Motor neuron (in vitro differentiated cells): ENCODE measurements at places on chromosomes 1 and 21.

DNA sequence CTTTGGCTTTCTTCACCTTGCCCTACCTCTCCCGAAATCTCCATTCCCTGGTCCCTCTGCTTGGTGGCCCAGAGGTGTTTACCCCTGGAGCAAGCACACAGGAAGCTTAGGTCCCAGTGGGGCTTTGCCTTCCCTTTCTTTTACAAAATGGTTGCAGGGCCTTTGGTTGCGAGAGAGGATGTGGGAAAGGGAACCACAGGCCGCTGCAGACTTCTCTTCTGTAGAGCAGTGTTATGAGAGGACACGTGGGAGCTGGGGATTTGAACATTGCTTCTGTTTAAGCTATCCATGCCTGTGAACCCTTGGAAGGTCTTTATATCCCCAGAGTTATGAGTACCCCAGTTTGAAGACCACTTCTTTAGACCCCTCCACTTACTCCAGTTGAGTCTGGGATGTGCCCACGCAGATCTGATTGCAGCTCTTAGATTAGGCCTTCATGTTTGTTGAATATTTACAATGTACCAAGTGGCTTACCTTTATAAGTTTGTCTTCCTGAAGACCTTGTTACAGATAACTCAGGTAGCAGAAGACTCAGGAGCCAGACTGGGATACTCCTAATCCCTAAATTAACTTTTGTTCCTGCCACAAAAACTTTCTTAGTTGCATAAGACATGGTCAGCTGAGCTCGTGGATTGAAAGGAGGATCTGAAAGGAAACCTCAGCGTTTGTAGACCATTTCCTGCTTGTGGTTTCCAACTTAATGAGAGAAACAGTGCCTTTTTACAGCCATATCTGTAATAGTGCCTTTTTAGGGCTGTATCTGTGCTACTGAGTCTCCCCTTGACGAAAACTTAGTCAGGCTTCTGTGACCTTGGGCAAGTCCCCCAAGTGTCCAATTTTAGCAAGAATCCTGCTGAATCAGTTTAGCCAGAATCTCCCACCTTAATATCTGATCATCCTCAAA lies 21.9 kb upstream of the IVNS1ABP start:
- no peak for ATAC-seq

DNA sequence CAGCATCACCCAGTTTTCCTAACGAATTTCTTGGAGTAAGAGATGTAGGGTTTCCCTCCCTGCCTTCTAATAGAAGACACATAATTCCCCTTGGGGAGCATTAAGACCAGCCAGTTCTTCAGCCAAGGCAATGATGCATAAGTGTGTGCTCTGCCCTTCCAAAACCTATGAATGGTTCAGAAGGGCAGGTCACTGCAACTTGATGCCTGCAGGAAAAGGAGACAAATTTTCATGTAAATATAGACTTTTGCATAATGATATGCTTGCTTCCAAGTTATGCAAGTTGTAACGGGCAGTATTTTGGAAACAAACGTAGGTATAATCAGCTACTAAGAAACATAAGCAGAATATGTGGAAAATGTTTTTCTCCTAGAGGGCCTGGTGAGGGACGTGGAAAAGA lies 31.6 kb downstream of the PTGS2 start:
- no peak for ATAC-seq

GRCh38 chr1:83717785-83718184 lies 281.1 kb downstream of the TTLL7 start:
- no peak for ATAC-seq

GRCh38 chr1:18385239-18385790 lies 95.4 kb upstream of the KLHDC7A start:
- peak; percentile 94 for ATAC-seq

GRCh38 chr21:36887963-36888362 lies 78.5 kb downstream of the HLCS start:
- ATAC-seq, result no peak

DNA sequence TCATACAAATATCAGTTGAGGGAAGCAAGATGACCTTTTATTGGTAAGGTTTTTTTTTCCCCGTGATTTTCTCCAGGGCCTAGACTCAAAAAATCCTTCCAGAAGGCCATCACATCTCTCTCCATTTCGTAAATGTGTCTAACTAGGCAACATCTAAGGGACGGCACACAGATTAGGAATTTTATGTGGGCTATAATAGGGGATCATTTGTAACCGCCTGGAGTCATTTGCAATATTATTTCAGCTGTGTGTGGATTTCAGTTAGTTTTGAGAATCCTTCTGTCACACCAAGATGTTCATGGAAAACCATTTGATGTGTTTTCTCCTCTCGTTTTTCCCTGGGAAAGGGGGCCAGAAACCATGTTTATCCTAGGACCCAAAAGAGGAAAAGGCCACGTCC lies 63.1 kb downstream of the ATP5PO start:
- ATAC-seq, result no peak

DNA sequence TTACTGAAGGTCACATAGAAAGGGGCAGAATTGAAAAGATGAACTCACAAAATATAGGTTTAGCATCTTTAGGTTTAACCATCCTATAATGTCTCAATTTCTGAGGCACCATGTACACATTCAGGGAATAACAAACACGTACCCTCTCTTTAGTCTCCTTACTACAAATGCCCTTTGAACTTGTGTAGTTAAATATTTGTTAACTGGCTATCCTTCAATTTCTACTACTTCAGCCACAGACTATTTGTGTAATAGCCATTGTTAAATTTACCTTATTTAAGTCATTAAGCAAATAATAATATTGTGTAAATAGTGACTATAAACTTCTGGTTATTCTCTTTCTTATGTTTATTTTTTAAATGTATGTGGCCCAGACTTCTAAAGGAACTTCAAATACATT lies 600.5 kb downstream of the KCNT2 start:
- ATAC-seq, result no peak

GRCh38 chr1:204714861-204715511 lies 29.4 kb upstream of the LRRN2 start:
- peak; percentile 53 for ATAC-seq

- no peak for ATAC-seq
Measured at GRCh38 chr1:184014271-184014670, 23.3 kb downstream of the COLGALT2 start.

GRCh38 chr1:185152187-185152767 lies 4.5 kb downstream of the TRMT1L start:
- ATAC-seq, result no peak

GRCh38 chr1:53020588-53020987 lies 41.4 kb upstream of the PODN start:
- no peak for ATAC-seq

DNA sequence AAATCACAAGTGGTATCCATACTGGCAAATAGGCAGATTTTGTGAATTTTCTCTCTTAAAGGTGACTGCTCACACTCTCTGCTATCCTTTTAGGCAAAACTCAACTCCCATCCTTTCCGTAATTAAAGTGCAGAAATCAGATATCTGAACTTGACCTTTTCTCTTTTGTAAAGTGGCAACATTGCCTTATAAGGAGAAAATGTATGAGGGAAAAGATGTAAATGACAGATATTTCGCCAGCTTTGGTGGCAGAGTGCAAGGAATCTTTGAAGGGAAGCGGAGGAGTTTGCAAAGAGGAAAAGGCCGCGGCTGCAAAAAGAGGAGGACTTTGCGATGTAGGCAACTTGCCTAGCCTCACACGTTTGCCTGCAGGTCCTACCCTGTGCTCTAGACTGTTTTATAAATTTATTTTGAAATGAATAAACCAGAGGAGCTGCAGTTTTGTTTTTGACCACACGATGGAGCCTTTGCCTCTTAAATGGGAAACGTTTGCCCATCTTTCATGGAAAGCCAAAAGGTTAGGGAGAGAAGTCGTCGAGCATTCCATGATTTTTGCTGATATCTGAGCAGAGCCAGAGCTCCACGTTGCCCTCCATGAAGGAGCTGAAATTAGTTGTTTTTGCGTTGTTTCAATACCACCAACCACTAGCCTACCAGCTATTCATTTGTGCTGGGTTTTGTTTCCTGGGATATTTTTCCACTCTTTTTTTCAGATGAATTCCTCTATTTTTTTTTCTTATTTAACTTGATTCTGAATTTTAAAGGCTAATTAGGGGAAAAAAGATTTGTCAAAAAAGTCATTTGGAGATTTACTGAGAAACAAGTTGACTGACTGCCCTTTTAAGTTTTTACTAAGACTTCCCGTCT lies 242.3 kb downstream of the LMX1A start:
- ATAC-seq, result peak; percentile 50

GRCh38 chr1:93979040-93979717 lies 69.9 kb upstream of the GCLM start:
- peak; percentile 39 for ATAC-seq

GRCh38 chr1:205593532-205593931 lies 38.3 kb downstream of the ELK4 start:
- no peak for ATAC-seq

DNA sequence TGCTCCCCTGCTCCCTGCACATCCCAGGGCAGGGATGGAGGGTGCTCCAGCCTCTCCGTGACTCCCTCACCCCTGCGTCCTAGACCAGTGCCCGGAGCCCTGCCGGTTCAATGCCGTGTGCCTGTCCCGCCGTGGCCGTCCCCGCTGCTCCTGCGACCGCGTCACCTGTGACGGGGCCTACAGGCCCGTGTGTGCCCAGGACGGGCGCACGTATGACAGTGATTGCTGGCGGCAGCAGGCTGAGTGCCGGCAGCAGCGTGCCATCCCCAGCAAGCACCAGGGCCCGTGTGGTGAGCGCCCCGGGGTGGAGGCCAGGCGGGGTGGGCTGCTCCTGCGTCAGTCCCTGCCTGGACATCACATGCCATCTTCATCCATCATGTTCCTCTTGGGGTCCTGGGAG lies 22.0 kb downstream of the AGRN start:
- ATAC-seq, result no peak

DNA sequence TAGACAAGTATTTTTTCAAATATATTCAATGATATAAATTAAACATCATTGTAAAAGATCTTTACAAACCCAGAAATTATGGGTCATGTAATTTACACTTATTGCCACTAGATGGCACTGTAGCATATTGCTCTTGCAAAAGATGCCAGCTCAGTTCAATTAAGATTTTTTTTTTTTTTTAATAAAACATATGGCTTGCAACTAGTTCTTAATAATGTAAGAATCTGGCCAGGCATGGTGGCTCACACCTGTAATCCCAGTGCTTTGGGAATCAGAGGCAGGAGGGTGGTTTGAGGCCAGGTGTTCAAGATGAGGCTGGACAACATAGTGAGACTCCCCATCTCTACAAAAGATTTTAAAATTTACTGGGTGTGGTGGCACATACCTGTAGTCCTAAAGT lies 49.4 kb upstream of the DESI2 start:
- ATAC-seq, result no peak

GRCh38 chr21:46414965-46415275 lies 43.8 kb upstream of the DIP2A start:
- no peak for ATAC-seq

DNA sequence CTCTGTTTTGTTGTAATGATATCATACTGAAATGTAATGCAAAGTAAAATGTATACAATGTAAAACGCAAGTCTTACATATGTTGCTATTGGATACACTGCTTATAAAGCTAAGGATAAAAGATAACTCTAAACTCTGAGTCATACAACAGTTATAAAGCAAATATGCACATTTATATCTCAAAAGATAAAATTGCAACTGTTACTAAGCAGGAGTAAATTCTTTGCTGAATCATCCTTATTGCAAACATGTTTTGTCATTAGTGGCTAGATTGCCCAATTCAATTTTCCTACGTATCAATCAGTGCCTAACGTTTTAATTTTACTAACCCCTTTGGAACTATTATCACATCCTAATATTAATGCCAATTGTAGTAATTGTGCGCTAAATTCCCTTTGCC lies 762.9 kb downstream of the LTN1 start:
- ATAC-seq, result no peak

GRCh38 chr1:85328713-85329397 lies 52.4 kb upstream of the BCL10 start:
- ATAC-seq, result peak; percentile 64

DNA sequence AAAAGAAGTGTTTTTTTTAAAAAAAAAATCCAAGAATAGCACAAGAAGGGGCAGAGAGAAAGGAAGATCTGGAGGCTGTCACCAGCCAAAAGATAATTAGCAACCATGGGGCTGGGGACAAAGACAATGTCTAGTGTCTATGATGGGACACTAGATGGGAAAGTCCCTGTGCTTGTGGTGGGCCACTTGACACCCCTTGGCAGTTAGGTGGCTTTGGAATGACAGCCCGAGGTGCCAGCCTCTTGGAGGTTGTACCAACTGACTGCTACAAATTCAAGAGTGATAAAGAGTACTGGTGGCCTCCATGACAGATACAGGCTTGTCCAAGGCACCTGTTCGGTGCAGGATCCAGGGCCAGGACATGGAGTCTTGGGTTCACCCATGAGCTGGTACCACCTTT lies 21.6 kb downstream of the ATP2B4 start:
- no peak for ATAC-seq

DNA sequence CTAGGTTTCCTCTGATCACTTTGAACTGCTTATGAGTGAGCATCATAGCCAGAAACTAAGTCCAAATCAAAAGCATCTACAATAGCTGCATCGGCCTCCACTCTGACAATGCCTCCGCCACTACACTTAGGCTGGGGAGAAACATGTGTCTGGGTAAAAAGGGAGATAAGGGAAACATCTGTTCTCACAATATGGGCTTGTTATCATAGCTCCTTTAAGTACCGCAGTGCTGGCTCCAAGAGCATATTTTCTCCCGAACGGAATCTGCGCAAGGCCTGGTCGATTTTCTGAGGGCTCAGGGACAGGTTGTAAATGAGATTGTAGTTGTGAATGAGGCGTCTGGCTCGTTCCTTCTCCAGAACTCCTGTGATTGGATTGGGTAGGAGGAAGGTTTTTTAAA lies 63.9 kb upstream of the CYP2J2 start:
- no peak for ATAC-seq

DNA sequence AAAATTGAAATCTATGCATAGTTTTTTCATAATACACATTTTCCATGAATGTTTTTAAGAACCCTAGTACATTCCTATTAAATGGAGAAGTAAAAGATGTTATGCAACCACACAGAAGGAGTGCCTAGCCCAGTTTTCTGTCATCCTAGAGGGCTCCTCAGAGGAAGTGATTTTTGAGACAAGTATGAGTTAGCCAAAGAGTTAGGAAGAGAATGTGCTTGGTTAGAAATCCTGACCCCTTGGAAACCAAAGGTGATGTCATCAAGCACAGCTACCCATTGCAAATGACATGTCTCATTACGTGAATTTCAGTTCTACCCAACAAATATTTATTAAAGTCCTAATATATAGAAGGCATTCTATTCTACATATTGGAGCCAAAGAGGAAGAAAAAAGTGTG lies 88.9 kb upstream of the TNFSF4 start:
- ATAC-seq, result no peak

- ATAC-seq, result peak; percentile 28
Measured at GRCh38 chr1:9100471-9101043, 28.3 kb downstream of the GPR157 start.

- peak; percentile 78 for ATAC-seq
Measured at GRCh38 chr1:56578138-56578962, 1.0 kb downstream of the PLPP3 start.

GRCh38 chr1:229479660-229480399 lies 28.3 kb downstream of the NUP133 start:
- no peak for ATAC-seq

DNA sequence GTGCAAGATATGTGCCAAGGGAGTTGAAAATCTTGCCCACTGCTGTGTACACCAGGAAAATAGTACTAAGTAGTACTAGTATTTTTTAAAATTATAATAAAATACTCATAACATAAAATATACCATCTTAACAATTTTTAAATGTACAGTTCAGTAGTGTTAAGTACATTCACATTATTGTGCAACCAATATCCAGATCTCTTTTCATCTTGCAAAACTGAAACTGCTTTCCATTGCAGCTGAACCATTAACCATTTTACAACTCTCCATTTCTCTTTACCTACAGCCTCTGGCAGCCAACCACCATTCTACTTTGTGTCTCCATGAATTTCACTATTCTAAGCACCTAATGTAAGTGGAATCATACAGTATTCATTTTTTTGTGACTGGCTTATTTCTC lies 19.3 kb upstream of the RAB3GAP2 start:
- no peak for ATAC-seq
